ENCODE measurements at places on chromosomes 5 and 9.

DNA sequence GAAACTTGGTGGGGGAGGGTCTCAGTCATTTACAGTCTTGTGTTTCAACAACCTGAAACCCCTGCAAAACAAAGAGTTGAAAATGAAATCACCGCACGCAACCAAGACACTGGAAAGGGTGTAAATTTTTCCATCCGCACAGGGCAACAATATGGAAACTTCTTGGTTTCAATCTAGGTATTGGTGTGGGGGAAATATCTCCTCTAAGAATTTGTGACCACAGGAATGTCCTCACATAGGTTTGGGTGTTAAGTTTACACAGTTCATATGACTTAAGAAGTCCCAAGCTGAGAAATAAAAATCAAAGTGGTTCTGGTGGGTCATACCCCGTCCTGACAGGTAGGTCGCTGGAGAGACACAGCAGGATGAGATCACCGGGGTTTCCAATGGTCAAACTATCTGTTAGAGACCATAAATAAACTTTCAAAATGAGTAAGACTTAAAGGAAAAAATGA, 51.9 kb upstream of the PIP5K1B start:
- no peak for DNase-seq

DNA sequence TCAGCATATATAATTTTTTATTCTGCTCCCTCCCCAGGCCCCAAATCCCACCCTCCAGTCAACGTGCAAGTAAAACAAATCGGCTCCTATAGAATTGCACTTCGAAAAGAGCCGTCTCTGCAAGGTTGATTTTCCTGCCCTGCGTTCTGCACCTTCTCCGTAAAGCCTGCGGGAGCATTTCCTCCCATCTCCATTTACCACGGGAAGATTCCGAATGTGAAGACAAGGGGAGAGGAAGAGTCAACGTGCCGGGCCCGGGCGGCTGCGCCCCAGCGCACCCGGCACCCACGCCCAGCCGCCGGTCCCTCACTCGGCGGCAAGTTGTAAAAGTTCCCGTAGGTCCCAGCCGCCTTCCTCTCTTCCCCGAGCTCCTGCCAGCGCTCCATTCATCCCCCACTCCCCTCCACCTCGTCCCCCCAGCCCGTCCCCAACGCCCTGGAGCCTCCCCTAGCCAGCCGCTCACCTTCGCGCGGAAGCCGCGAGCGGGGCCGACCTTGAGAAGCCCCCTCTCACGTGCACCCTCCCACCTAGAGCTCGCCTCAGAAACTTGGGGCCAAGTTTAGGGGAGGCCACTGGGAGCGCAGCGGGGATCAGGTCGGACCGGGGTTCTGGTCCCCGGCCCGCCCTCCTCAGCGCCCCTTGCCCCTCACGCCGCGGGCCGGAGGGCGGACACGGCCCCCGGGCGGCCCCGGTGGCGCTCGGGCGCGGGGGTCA, 431 bp downstream of the BNC2 start:
- no peak for DNase-seq

- DNase-seq: no peak
Observed at GRCh38 chr5:172009536-172010270, 3.3 kb upstream of the FBXW11 start.

DNA sequence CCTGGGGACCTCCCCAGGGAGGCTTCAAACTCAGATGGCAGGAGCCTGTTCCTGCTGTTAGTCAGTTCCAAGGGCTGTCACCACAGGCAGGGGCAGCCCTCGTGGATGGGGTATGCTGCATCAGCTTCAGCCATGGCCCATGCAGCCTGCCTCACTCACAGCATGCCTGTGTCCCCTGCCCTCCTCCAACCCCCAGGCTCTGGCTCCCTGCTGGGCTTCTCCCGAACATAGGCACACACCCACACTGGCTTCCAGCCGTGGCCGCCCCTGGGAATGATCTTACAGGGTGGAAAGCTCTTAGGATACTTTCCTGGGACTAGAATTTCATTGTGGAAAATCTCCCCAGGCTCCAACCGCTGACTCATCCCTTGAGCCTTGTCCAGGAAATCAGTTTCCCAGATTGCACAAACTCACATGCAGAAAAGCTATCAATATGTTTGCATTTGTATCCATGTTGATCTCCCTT, 163.8 kb downstream of the SEC61B start:
- DNase-seq: no peak

DNA sequence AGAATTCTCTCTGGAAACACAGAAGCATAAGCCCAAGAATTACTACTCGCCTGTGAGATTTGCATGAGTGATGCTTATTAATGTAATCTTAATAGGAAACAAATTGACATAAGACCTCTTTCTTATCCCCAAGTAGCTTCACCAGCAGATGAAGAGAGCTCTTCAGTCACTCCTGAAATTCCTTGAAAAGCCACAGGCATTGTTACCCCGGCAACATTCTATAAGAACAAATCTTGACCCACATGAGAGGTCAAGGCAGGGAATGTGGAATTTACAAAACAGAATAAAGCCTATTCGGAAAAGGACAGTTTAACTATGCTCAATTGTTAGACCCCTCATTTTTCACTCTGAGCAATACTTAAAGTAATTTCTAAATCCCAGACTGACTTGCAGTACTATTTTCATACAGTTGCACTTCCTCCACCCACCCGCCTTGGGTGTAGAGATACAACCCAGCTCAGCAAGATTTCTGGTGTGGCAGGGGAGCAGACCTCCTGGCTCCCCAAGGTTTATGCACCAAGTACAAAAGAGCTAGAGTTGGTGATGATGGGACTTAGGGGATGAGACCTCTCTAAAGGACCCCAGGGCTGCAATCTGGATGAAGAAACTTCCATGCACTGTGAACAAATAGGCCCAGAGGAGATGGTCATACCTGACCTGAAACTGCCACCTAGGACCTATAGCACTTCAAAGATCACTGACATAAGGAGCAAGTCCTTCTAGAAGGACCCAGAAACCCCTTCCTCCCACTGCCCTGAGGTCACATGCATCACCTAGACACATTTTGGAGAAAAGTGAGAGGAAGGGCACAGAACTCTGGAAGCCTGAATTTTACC, 242.1 kb downstream of the ZNF608 start:
- no peak for DNase-seq

DNA sequence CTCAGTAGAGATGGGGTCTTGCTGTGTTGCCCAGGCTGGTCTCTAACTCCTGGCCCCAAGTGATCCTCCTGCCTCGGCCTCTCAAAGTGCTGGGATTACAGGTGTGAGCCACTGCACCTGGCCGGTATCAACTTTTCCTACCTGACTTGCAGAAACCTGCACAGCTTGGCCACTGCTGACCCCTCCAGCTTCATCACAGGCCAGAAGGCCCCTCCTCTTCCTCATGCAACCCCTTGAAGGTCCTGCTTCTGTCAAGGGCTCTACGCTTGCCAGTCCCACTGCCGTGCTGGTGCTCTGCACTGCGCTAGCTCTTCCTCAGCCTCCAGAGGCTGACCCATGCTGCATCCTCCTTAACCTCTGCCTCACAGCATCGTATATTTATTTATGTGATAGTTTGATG, 32.5 kb upstream of the RNU6ATAC start:
- DNase-seq: no peak
